ENCODE measurements at places on chromosomes 7 and 10. TPM values are rescaled to one million over a fixed set of nuclear protein-coding genes. Genes with fewer than 3 reads are reported as not detected.

Gene COL13A1
- 29.1 TPM for polyA plus RNA-seq

Gene AGAP9
- polyA plus RNA-seq: 43.6 TPM

- DNase-seq: no peak
Measured at GRCh38 chr10:59719374-59719773, 9.7 kb upstream of the SLC16A9 start.

Gene CLCN1
- 0.09 TPM for polyA plus RNA-seq

Gene SPDYE5
- 5.7 TPM for polyA plus RNA-seq

Gene HPSE2
- polyA plus RNA-seq: 0.44 TPM

Gene PIP4K2A
- polyA plus RNA-seq: 24.5 TPM

Gene RHOBTB1
- polyA plus RNA-seq: 82.9 TPM

DNA sequence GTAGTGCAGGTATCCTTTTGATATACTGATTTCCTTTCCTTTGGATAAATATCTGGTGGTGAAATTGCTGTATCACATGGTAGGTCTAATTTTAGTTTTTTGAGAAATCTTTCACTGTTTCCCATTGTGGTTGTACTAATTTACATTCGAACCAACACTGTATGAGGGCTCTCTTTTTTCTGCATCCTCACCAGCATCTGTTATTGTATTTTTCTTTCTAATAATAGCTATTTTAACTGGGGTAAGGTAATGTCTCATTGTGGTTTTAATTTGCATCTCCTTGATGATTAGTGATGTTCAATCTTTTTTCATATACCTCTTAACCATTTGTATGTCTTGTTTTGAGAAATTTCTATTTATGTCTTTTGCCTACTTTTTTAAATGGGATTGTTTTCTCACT, 335.4 kb upstream of the MTPN start:
- DNase-seq: no peak

DNA sequence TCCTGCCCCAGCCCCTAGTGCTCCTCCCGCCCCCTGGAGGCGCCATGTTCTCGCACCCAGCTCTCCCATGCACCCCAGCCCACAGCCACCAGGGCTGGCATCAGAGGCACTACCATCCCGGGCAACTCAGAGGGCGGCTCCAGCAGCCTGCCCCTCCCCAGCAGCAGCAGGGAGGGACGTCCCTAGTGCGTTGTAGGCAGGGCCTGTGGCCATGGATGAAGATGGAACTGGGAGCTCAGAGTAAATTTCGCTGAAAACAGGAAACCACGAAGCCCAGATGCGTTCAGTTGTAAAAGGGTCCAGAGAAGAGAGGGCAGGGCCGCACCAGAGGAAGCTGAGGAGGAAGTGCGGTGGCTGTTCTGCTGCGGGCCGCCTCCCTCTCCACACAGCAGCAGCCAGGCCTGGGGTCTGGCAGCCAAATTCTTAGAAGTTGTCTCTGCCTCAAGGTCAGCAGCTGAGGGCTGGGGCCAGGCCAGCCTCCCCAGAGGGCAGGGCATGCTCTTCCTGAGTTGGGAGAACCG, 24.6 kb downstream of the VSIR start:
- DNase-seq: no peak

- no peak for DNase-seq
Measured at GRCh38 chr7:132703742-132704141, 127.5 kb upstream of the PLXNA4 start.

- DNase-seq: no peak
Measured at GRCh38 chr7:140176122-140176701, 571 bp downstream of the KDM7A start.

DNA sequence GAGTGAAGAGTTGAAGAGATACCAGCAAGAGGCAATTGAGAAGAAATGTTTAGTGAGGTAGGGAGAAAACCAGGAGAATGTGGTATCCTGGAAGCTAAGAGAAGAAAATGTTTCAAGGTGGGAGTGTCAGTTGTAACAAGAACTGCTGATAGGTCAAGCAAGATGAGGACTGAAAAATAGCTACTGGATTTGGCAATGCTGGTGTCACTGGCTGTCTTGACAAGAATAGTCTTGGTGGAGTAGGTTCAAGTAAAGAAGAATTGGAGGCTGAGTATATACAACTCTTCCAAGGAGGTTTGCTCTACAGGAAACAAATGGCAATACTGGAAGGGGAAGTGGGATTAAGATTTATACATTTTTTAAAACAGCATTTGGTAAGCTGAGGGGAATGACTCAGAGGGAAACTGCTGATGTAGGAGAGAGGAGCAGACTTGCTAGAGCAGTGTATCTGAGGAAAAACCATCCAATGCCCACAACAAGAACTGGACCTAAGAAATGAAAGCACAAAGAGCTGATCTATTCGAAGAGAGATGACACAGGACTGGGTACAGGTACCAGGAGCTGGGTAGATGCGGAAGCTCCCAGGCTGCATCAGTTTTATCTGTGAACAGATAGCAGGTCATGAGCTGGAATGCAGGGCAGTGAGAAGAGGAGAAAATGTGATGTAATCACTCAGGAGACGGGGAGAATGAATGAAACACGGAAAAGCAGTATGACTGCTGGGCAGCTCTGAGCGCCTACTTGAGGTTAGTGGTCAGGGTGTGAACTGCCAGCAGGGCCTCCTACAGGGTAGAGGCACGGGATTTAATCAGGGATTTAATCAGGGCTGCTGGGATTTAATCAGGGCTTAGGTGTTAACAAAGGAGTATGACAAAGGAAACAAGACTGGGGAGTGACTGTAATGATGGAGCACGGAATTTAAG, 34.5 kb downstream of the FAM25A start:
- no peak for DNase-seq

Gene GNB2
- 236 TPM for polyA plus RNA-seq

DNA sequence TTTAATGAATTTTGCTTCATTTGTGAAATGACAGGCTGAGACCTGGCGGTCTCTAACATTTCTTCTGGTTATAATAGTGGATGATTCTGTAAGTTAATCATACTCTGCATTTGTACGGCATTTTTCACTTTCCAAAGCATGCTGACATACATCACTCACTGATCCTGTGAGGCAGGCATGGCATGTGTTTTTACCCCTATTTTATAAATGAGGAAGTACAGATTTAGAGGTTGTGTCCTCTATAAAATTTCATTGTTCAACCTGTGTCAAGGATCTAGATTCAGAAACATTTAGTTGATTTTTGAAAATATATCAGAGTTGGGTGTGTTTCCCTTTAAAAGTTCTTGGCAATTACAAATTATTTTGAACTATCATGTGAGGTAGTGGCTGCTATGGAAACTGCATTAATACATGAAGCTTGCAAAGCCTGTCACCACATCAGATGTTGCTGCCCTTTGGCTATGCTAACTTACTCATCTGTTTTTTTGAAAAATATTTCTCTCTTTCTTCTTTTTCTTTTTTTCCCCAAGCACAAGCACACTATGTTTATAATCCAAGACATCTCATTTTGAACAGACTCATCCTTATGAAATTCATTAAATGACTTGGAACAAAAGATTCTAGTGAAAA, 172.7 kb downstream of the GNAI1 start:
- DNase-seq: no peak

- no peak for DNase-seq
Measured at GRCh38 chr10:91569522-91569921, 63.3 kb downstream of the PPP1R3C start.

DNA sequence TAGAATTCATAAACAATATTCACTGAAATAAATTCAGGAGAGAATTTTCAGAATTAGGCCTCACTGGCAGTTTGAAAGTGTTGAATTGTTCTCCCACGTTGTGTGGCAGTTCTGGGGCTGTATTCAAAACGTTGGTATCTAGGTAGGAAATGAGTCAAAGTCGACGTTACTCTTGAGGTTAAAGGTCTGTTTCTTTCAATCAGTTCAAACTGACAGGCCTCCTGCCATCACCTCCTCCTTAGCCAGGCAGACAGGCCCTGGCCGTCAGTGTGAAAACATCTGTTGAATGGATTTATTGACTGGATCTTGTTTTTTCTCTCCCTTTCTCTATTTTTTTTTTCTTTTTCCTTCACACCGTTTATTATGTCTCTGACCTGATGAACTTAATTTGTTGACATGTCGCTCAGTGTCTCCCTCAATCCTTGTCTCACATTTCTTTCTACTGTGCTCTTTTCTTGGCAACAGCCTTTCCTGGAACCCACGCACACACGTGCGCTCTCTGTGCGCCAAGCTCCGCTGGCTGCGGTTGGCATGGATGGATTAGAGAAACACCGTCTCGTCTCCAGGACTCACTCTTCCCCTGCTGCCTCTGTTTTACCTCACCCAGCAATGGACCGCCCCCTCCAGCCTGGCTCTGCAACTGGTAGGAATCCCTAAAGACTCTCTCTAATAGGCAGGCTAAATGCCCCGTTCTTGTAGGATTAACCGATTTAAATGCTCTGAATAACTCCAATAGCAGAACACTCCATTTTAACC, 231.7 kb downstream of the HDAC9 start:
- no peak for DNase-seq

- no peak for DNase-seq
Measured at GRCh38 chr7:158933468-158934139, 77.2 kb downstream of the DYNC2I1 start.

DNA sequence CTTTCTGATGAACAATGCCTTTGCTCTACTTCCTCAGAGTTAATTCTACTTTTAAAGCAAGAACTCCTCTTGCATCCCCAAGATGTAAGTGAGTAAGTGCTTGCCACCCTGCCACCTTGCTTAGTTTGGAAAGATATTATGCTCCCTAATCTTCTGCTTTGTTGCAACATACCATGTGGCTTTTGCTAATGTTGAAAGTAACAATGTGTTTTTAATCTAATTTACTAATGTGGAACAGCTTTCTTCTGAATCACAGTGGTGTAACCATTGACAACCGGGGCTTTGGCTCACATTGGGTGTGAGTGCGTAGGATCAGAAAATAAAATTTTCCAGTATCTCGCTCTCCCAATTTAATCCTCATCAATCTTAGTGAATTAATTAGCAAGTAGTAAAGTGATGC, 254.1 kb upstream of the PTER start:
- DNase-seq: no peak

- no peak for DNase-seq
Measured at GRCh38 chr10:35892526-35892925, 250.4 kb upstream of the FZD8 start.

All from renal pelvis (tissue), 12 donors.